Activated T-cell treated with anti-CD3 and anti-CD28 coated beads, Interleukin-2, amount 50 U/mL, for 48 hours (primary cell): ENCODE measurements at places on chromosomes 13 and 19.

- no peak for DNase-seq
Measured at GRCh38 chr13:99362362-99362761, 55.2 kb upstream of the GPR183 start.

DNA sequence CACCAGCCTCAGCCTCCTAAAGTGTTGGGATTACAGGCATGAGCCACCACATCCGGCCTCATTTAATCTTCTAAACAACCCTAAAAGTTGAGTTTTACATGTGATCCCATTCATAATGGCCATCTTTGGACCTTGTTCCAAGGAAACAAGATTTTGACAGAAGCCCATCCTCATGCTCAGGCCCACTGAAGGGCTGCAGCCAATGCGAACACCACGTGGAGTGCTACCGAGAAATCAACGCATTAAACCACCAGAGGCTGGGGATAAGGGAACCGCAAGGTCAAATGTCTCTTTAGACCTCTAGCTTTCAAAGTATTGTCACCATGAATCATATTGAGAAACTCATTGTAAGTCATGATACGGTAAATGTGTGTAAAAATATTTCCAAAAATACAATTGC, 49.4 kb upstream of the DOCK9 start:
- peak; percentile 58 for DNase-seq

DNA sequence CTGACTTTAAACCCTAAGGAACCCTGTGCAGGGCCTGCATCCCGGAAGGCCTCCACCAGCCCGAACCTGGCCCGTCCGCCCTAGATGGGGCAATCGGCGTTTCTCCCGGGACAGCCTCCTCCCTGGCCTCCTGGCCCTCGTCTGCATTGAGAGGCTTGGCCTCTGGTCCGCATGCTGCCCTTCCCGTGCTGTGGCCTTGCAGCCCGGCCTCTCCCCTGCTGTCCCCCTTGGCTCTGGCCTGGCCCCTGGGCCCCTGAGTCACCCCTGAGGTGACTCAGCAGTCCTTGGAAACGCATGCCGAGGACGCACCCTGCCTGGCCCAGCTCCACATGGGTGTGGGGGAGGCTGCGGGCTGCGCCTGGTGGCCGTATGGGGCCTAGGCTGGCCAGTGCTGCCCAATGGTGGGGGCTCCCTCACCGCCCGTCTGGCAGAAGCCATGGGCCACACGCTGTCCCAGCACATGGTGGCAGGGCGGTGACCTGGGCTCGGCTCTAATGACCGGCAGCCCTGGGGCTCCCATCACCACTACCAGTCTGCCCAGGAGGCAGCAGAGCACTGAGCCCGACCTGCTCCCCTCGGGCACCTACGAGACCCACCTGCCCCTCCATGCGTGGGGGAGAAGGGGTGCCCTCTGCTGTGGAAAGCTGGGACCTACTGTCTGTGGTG, 25.7 kb downstream of the SH3GL1 start:
- DNase-seq: no peak

DNA sequence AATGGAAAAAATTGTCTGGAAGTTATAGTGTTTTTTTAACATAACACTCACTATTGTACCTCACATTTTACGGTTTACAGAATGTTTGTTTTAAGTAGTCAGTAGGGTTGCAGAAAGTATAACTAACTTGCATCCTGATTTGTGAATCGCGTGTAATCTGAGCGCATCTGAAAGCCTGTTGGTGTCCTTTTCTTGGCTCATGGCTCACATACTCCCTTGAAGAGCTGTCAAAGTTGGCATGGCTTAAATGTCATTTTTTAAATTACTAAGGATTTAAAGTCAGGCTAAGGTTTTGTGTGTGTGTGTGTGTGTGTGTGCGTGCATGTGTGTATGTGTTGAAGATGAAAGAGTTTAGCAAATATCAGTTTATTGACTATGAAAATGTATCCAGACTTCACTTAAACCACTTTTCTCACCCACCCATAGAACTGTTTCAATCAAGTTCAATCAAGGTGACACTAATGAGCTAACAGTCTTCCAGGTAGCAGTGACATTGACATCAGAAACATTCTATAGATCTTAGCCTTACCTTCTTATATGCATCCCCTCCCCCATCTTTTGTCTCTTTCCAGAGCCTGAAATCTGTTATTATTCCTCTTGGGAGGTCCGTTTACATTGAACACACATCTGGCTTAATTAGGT, 480.4 kb upstream of the SGCG start:
- no peak for DNase-seq

GRCh38 chr19:27676334-27676733, 1536.6 kb downstream of the UQCRFS1 start:
- no peak for DNase-seq

DNA sequence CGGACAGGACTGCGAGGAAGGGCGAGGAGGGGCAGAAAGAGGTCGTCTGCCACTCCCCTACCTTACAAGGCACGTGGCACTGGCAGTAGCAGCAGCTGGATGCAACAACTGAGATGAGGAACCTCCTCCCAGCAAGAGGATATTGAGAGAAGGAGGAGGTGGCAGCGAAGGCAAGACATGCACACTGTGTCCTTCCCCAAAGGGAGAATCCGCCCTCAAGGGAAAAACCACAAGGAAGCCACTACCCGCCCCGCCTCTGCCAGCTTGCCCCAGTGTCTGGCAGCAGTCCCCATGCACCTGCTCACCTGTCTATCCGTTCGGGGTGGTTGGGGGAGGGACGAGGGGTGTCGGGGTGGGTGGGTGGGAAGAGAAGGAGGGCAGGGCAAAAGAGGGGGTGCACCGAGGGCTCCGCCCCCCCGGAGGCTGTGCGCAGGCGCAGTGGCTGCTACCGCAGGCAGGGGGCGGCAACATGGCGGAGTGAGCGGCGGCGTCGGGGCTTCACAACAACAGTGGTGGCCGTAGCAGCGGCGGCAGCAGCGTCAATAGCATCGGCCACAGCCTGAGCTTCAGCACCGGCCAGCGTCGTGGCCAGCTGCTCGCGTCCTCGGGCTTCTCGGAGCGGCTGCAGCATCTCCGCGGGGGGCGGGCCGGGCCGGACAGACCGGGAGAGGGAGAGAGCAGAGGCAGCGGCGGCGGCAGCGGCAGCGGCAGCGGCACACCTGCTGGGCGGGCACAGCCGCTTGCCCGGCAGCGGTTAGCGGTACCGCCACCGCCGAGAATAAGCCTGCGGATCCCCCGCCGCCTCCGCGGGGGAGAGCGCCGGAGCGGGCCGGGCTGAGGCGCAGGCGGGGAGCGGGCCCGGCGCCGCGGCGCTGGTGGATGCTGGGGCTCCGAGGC, at the start of gene NBEA:
TSS of gene NBEA (plus strand) at position 436 of the 897 bp plus-strand sequence. CDS start 551 bp downstream, outside the sequence.
- peak; percentile 84 for DNase-seq

- no peak for DNase-seq
Measured at GRCh38 chr13:44303681-44304432, 69.8 kb upstream of the SERP2 start.

- DNase-seq: no peak
Measured at GRCh38 chr13:56713656-56714055, 427.1 kb upstream of the PRR20A start.

GRCh38 chr13:58949646-58950045, 1214.1 kb downstream of the DIAPH3 start:
- no peak for DNase-seq

DNA sequence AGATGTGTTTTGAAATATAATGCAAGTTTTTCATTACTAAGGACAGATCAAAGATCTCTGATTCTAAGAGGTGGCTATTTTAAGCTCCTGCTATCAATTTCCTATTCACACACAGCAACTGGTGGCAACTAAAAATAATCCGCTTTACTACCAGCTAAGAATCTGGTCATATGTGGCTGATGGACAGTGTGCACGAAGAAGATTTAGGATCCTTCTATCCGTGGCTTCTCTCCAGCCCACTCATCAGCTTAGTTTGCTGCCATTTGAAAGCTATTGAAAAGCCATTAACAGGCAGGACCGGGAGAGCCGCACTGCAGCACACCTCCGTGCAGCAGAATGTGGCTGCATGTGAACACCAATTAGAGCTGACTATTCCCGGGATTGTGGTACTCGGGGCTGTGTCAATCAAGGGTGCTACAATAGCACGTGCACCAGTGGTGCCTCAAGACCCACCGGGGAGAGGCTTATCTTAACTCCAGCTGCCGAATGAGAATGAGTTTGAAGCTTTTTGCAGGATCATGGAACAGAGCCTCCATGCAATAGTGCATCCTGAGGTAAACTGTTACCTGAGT, at the start of gene MYO16:
TSS of gene MYO16 (plus strand) at position 431 of the 572 bp plus-strand sequence. CDS start 234 bp downstream, outside the sequence.
- no peak for DNase-seq

GRCh38 chr19:49590971-49591730, at the start of gene PRR12:
Gene PRR12 (plus strand): TSS chr19:49591182. CDS start chr19:49591655, 473 bp downstream.
- DNase-seq: peak; percentile 83

DNA sequence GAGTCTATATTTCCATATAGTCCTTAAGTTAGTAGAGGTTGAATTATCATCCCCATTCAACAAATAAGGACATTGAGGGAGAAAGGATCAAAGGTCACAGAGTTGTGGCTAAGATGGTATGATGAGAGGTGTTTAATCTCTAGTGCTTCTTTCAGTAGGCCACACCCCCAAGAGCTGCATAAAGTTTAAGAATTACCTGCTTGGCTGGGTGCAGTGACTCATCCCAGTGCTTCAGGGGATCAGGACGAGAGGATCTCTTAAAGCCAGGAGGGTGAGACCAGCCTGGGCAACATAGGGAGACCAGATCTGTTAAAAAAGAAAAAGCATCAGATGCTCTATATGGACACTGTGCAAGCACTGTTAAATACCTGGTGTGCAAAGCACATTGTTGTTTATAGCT, 560.0 kb upstream of the KLHL1 start:
- no peak for DNase-seq

- DNase-seq: no peak
Measured at GRCh38 chr13:27663947-27664346, 42.3 kb downstream of the POLR1D start.

DNA sequence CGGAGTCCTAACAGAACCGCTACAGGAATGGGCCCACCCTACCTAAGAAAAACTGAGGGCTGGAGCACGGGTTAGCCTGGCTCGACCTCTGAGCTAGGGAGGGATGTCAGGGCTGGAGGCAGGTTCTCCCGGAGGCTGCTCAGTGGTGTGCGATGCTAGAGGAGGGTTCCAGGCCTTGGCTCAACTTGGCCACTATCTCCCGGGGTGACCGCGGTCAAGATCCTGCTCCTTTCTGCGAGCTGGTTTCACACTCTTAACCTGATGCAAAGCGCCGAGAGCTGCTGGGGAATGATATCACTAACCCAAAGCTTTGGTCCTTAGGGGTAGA, 301 bp downstream of the POP4 start:
- no peak for DNase-seq
